ENCODE measurements at places on chromosomes 5 and 9.

DNA sequence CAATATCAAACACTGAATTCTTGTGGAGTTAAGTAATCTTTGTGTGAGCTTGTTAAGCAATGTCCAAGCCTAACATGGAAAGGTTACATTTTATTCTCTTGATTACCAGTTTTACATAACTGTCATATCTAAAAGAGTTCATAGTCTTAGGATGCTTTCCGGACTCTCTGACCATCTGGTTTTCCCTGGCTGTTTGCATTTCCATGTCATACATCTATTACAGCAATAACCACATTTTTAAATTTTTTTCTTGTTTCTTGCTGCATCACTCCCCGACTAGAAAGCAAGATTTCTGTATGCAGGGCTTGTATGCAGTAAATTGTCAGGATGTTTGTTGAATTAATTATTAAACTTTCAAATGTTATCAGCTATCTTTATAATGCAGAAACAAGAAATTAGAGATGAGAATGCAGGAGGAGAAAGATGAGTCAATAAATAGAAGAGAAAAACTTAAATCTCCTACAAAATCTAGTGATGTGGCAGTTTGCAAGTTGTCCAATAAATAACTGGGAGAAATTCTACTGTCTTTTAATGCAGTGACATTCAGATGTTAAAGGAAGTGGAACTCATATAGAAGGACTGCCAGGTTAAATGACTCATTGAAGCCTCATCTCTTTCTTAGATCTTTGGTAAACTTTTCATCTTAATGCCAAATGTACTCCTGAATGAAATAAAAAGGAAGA lies 179.6 kb upstream of the SGCD start:
- no peak for DNase-seq

DNA sequence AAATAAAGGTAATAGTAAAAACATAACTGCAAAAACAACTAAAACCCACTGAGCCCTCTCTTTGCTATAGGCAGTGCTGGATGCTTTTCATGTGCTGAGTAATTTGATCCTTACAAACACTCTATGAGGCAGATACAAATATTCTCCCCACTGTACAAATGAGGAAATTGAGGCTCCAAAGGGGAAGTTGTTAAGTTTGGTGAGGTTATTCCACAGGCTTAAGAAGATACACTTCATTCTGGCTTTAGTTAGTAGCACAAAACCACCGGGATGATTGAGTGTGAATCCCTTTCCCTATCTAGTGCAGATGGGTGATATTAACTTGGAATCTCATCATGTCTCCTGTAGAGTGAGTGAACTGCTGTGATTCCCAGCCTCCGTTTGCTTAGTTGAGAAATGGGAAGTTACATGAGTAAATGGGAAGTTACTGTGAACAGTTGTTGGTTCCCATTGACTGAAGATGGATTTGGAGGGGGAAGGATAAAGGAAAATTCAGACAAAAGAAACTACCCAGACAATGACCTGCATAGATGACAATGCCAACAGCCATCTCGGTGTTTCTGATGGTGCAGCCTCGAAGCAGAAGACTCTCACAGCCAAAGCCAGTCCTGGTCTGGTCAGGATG lies 208.3 kb downstream of the ATP10B start:
- DNase-seq: no peak

DNA sequence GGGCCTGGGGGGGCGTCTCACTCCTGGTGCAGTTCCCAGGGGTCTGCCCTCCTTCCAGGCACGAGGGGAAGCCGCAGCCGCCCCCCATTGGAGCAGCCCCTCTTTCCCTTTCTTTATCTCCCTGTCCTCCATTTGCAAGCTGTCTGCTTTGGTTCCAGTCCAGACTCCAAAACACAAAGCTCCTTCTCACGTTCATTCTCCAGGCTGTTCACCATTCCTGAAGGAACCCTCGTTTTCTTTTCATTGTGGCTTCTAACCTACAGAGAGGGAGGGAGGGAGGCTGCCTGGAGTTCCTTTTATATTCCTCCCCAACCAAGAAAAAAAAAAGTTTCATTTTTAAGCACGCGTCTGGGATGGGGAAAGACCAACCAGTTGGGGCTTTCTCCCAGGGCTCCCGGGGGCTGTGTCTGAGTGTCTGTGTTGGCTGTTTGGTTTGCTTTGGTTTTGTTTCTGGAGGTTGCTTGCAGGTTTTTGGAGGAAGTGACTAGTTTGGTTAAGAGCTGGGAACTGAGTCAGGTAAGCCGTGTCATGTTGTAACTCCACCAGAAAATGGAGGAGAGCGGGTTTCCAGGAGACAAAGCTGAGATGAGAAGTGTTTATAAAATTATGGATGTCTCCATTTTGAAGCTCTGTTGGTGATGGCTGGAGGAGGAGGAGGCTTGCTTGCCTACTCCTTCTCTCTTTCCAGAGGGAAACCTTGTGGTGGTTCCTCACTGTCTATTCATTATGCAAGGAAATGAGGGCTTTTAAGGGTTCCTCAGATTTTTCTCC lies 1.6 kb downstream of the ZNF462 start:
- DNase-seq: no peak

GRCh38 chr5:158976035-158976434 lies 123.7 kb downstream of the EBF1 start:
- DNase-seq: no peak

DNA sequence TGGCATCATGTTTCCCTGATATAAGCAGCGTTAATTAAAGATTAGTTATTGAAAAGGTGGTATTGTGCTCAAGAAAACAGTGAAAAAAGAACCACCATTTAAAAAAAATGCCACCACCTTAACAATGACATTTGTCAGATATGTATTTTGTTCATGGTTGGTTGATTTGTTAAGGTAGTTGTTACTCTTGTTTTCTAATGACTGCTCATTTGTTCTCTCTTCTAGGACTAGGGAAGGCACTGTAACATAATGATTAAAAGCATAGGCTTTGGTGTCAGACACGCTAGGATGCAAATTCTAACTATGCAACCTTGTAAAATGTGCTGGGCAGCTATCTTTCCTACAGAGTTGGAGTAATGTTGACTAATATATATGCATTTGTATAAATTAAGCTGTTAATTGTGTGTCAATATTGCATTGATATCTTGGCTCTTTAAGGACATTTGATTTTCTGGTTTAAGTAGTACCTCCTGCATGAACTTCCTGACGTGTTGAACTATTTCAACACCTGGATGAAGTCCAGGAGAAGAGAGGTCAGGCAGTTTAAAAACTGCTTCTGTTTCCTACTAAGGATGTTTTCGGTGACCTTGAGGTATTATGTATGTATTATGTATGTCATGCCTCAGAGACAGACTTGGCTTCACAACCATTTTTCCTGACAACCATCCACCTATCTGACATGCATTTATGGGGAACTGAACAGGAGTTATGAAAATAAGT lies 77.8 kb downstream of the MUSK start:
- DNase-seq: no peak

DNA sequence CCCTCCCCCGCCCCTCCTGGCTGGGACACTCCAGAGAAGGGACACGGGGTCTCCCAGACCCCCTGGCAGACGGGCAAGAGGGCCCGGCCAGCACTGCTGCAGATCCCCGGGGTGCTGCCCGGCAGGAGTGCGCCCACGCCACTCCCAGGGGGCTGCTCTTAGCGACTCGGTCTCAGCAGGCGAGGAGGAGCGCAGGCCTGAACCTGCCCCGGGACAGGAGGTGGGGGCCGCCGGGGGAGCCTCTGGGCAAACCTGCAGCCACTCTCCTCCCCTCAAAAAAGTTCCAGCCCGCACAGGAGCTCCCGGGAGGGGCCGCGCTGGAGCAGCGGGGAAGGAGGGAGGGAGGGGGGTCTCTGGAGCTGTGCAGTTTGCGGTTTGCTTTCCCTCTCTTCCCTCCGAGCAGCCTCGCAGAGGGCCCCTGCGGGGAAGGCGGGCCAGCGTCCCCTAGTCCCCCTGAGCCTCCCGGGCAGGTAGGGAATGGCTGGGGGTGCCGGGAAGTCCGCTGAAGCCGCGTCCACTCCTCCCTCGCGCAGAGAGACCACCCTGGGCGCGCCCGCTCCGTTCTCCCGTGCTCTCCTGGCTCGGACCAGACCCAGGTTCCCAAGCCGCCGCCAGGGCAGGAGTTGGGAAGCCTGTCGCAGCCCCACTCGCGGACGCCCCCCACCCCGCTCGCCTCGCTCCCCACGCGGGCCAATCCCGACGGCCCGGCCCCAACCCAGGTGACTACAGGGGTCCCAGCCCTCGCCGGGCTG lies 44.2 kb downstream of the NACC2 start:
- no peak for DNase-seq

DNA sequence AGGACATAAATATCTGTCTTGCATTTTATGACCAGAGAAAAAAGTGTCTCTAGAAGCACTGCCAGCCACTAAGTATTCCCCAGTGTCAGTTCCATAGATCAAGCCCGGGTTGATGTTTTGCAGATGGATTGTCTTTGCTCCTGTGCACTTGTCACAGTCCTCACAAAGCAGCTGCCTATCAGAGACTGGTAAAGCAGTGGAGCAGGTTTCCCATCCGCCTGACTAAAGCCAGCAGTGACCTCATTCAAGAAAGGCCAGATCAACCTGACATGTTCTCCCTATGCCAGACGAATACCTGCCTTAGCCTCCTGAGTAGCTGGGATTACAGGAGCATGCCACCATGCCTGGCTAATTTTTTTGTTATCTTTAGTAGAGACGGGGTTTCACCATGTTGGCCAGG lies 26.8 kb upstream of the GARNL3 start:
- no peak for DNase-seq

DNA sequence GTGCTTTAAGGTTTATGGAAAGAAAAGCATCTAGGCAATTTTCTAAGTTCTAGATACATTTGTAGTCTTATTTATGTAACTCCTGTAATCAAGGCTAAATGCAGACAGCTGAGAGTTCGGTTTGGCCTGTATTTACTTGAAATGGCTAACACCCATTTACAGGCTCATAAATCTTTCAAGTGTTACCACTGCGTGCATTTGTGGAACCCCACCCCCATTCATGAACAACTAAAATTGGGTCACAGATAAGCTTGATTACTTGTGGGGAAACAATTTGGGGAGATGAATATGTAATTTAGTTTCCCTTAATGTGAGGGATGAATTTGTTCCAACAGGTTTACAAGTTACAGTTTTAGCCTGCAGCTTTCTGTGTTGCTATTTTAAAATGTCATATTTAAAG lies 360.6 kb downstream of the ARRDC3 start:
- no peak for DNase-seq

DNA sequence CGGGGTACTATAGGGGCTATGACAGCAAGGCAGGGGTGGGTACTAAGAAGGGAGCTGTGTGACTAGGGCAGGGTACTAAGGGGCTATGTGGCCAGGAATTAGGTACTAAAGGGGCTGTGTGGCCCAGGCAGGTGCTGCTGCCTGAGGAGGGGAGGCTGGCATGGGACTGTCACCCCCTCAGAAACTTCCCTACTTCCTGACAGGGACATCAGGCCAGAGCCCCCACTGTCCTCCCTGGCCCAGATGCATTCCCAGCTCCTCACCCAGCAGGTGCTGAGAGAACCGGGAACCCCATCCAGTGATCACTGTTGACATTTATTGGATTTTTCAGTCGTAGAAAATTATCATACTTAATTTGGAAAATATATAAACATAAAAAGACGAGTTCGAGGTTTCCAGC lies 26.6 kb downstream of the IRX2 start:
- DNase-seq: no peak

- no peak for DNase-seq
These were observed 60.8 kb downstream of the SEMA4D start for GRCh38 chr9:89436963-89437625.

- no peak for DNase-seq
These were observed 151.5 kb downstream of the DCP2 start for GRCh38 chr5:113128082-113128481.

DNA sequence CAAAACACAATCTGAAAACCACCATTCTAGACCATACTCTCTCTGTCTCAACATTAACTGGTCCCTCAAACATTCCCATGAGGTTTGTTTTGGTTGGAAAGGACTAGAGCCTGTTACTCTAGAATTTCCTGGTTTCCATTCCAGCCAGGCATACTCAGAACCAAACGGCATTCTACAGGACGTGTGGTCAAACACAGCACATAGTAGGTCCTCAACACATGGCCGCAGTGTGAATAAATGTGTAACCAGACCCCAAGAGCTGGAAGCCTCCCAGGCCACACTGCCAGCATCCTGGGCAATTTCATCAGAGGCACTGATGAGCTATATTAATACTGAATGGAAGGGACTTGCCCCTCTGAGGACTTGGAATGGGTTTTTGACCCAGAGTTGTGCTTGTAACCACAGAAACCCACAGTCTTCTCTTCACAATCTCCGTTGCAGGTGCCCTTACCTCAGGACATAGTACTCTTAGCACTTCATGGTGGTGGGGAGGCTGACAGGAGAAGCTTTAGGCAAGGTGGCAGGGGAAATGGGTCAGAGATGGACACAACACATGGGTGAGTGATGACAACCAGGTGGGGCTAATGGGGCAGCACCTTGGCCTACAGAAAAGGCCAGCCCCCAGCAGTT lies 66.0 kb downstream of the ZNF366 start:
- DNase-seq: no peak

DNA sequence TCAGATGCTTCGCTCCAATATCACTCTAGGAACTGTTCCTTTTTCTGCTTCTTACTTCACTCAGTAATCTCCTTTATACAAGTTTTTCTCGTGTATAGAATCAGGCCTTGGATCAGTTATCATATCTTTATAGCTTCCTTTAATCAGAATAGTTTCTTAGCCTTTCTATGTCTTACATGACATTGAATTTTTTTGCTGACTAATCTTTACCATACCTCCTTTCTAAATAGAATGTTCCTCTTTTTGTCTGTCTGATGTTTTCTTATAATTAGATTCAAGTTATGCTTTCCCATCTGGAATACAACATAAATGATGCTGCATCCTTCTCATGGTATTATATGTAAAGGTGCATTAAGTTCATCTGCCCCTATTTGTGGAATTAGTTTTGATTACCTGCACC lies 40.2 kb upstream of the TYRP1 start:
- no peak for DNase-seq

DNA sequence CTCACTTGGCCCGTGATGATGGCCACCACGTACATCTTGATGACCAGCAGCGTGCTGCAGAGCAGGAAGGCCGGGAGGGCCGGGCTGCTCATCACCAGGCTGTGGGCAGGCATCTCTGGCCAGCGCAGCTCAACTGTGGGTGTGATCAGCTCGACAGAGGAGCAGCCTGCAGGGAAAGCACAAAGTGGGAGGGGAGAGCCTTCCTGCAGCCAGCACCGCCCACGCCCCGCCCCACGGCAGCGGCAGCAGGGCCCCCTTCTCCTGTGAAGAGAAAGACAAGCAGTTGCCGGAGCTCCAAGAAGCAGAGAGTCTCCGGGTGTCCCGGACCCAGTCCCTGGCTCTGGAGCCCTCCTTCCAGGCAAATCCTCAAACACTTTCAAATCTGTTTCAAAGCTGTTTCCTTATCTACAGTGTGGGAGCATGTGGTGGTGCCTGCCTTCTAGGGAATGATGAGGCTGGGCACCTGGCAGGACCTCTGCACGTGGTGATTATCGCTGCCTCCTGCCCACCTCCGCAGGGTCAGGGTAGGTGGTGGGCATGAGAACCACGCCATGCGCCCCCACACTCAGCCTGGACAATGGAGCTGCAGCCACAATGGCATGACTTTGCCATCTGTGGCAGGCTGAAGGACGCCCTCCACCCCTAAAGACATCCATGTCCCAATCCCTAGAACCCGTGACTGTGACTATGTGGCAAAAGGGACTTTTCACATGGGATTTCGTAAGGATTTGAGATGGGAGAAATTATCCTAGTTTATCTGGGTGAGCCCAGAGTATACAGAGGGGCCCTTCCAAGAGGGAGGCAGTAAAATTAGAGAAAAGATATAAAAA lies at the start of gene PTGES:
Gene PTGES (minus strand): TSS at position 143 of the 830 bp plus-strand sequence. CDS start 30 bp downstream, at position 113.
- DNase-seq: no peak

Measured in progenitor cell of endocrine pancreas (in vitro differentiated cells).